ENCODE measurements at places on chromosomes 16 and 17.

GRCh38 chr16:67151431-67152097 is 766 bp upstream of the B3GNT9 start:
- DNase-seq: peak; percentile 13

GRCh38 chr17:12866244-12866643 is 76.9 kb downstream of the ARHGAP44 start:
- DNase-seq: no peak

- DNase-seq: no peak
Observed at GRCh38 chr16:2839650-2840450, 9.7 kb downstream of the ZG16B start.

- no peak for DNase-seq
Observed at GRCh38 chr17:62996221-62996620, 30.2 kb downstream of the TANC2 start.

All from activated CD4-positive, alpha-beta T cell treated with anti-CD3 and anti-CD28 coated beads, Interleukin-2, amount 50 U/mL, for 48 hours (primary cell).